Right renal cortex interstitium (tissue), 3 donors: ENCODE measurements at places on chromosomes 1 and 21.

DNA sequence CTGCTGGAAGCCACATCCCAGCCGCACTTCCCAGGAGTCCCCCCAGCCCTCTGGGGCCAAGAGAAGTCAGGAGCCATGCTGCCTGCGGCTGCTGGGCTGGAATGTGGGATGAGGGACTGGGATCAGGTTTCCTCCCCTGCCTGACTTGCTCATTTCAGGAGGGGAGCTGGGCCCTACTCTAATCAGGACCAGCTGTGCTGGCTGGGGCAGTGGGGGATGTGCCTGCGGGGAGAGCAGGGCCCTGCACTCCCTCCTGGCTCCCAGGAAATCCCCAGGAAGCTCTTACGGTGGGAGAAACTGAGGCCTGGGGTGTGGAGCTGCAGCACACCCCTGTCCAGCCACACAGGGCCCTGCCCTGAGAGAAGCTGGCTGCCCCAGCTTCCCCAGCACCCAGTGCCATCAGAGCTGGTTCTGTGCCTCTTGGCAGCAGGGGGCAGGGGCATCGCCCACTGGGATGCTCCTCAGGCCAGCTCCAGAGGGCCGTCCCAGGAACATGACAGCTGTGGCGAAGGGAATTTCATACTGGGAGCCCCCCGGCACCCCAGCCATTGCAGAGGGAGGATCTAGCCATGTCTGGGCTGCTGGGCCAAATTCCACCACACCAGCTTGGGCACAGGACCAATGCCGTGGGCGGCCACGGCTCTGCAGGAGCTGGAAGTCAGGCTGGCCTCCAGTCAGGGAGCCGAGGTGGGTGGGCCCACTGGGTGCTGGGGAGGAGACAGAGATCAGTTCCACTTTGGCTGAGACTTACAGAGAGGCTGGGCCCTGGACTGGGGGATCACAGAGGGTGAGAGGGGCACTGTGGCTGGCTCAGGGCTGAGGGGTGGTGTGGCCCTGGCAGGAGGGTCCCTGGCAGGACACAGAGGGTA, 21.3 kb upstream of the PRSS38 start:
- no peak for DNase-seq

GRCh38 chr1:161020509-161021164, at the start of gene F11R:
TSS of gene F11R (minus strand) at chr1:161021152. CDS start at chr1:161021073, 79 bp downstream.
- no peak for DNase-seq

DNA sequence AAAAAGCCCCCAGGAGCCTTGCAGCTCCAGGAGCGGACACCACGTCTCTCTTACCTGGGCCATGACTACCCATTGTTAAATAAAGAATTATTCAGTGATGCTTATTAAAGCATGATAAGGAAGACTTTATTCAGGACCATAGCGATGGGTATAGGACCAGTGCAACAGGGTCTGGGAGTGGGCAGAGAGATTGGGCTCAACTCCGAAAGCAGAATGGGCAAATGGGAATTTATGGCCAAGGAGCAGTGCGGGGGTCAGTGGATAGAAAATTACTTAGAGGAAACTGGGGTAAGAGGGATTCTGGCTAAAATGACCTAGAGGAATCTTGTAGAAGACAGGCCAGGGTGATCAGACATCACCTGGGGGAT, 580 bp upstream of the ATP5PO start:
- no peak for DNase-seq

GRCh38 chr1:93450321-93450720, 2.4 kb downstream of the FNBP1L start:
- no peak for DNase-seq

GRCh38 chr1:233662575-233663304, 48.8 kb downstream of the KCNK1 start:
- no peak for DNase-seq

DNA sequence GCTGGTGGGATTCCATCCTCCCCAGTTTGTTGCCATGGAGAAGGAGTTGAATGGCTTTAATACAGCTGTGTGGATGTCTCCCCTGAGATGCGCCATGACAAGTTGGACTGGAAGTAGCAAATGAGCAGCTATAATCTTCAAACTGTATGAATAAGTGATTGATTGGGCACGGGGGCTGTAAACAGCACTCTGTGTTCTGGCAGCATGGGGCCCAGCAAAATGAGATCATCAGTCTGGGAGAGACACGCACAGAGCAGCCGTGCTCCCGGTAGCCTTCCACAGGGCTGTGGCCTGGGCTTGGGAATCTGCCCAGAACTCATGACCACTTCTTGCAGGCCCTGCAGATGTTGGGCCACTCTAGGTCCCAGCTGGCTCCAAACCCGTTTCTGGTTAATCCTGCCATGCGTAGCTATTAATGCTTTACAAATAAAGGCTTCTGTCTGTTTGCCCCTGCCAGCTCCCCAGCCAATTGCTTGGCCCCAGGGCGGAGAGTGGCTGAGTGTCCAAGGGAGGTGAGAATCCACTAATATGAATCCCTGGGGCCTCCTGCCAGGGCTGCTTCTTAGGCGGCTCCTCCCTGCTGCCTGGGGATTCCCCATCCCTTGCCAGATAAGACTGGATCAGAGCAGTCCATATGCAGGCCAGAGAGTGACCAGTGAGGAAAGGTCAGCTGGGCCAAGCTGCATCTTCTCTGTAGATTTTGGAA, 642.9 kb downstream of the AJAP1 start:
- DNase-seq = no peak

DNA sequence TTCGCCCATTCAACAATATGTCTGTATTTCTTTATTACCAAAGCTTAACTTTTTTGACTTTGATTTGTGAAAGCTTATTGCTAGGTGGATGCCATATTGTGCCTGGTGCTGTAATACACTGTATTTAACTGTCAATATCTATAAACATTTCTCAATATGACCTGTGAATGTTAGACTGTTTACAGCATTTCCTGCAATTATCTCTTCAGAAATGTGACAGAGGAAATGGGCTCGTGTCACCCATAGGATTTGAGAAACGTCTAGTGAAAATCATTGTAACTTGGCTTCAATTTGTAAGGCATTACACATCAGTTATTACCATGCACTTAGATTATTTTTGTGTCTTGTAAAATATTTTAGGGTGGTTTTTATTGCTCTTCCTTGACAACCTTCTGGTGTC, 237.8 kb upstream of the ADGRL2 start:
- no peak for DNase-seq

DNA sequence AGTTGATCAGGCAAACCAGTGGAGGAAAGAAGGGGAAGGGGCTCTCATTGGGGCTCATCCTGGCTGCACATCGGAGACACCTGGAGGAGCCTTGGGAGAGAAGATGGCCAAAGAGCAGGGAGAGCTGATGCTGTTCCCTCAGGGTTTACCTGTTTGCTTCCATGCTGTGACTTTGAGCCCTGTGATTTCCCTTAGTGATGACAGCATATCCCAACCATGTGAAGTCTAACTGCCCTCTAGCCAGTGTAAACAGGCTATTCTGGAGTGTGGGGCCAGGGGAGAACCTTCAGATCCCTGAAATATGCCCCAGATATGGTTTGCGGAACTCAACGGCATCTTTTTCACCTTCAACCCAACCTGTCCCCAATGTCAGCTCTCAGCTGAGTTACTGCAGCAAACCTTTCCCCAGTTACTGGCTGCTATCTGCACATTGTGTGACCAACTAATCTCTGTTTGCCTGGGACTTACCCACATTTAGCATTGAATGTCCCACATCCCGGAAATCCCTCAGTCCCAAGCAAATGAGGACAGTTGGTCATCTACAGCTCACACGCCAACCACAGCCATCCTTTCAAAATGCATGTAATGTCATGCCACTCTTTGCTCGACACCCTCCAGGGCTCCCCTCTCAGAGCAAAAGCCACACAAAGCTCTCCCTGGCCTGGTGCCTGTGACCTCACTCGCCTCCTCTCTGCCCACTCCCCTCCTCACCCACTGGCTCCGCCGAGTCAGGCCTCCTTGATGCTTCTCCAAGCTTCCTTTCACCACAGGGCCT, 242.3 kb downstream of the KCNJ6 start:
- no peak for DNase-seq

DNA sequence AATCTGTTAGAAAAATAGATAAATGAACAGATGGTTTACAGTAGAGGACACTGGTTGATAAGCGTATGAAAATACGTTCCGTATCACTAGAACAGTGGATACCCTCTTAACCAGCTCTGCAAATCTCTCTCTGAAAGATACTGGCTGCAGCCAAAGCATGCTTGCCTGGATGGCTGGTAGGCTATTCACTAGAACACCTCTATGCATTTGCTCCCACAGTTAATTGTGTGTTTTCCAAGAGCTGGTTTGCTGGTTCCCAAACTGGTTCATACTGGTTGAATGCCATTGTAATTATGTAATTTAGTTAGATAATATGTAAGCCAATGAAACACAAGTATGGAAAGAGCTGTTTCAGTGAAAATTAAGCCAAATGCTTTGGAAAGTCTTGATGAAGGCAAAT, 126.6 kb downstream of the C1orf21 start:
- DNase-seq = no peak

DNA sequence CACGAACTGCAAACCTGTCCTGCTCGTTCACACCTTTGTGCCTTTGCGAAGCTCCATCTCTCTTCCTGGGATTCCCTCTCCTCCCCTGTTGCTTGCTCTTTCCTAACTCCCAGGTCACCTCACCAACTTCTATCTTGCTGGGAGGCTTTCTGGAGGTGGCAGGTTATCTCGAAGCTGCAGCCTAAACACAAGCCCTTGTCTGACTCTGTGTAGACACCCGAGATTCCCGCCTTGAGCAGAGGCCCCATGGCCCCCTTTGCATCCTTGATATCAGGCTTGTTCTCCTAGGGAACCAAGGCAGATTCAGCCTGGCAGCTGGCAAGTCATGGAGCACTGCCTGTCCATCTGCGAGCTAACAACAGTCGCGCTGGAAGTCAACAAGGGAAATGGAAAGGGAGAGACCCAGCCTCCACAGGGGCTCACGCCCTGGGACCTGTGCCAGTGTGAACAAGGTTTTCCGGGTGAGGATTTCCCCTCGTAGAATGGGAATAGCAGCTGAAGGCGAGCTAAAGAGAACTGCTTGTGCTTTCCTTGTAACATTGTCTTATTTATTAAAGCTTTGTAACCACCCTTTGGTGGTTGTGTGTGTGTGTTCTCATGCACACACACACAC, 109.5 kb upstream of the JUN start:
- no peak for DNase-seq

DNA sequence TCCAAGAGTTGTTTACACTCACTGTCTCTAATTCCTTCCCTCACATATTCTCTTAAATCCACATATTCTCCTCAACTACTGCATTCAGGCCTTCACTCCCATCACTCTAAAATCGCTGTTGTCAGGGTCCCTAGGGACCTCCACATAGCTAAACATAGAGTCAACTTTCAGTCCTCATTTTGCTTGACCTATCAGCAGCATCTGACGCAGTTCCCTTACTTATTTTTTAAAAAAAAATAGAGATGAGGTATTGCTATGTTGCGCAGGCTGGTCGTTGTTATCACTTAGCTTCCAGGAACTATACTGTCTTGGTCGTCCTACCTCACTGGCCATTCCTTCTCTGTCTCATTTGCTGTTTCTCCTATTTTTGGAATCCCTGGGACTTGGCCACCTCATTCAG, 11.7 kb upstream of the PLEKHO1 start:
- no peak for DNase-seq

DNA sequence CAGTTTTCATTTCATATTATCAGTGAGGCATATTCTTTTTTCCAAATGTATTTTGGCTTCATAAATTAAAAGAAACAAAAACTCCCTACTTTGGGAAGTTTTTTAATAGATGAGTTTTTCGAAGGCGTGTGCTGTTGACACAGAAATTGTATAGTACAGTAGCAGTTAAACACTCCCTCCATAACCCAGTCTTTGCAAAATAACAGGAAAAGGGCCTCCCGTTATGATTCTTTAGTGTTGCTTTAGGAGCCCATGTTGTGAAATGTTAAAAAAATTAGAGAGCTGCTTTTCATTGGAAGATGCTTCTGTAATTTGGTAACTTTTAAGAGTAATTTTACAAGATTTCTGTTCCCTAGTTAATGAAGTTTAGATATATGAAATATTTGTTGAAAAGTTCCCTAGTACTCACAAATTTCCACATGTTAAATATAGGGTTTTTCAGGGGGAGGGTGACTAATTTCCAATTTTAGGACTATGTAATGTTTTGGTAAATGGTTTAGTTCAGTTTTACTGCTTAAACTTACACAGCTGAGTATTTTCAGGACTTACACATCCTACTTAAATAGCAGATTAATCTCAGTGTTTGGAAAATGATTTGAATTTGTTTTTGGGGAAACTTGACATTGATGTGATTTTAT, 2.0 kb downstream of the CAMSAP2 start:
- no peak for DNase-seq

DNA sequence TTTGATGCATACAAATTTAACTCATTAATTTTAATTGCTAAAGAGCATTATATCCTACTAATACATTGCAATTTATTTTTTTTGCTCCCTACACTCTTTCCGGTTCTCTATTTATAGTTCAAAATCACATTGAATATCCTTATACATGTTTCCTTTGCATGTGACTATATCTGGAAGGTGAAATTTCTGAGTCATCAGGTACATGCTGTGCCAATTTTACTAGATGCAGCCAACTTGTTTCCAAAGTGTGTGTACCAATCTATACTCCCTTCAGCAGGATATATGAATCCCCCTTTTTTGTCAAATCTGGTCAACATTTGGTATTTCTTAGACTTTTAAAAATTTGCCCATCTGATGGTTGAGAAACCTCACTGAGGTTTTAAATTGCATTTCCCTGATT, 602.9 kb upstream of the CAMK1G start:
- no peak for DNase-seq

DNA sequence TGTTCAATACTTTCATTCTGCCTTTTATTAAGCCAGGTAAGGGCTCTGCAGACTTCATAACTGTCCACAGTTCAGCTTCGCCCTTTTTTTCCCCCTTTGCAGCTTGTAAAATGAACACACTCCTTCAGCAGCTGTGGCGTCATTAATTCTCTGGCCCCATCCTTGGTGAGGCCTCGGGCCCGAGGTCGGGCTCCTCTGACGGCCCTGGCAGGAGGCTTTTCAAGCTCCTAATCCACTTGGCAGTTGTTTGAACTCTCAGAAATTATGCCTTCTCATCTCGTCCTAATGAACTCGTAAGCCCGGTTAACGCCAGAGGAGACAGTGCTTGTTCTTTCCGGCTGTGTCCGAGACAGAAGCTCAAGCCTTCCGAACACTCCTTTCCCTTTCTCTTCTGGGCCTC, 18.1 kb upstream of the EPHA8 start:
- no peak for DNase-seq

- DNase-seq = no peak
Observed at GRCh38 chr1:234889643-234890042, 239.0 kb downstream of the TOMM20 start.

GRCh38 chr1:10033359-10033845, 644 bp downstream of the UBE4B start:
- DNase-seq = no peak

- no peak for DNase-seq
Observed at GRCh38 chr1:42430286-42431135, 25.3 kb downstream of the ZMYND12 start.

DNA sequence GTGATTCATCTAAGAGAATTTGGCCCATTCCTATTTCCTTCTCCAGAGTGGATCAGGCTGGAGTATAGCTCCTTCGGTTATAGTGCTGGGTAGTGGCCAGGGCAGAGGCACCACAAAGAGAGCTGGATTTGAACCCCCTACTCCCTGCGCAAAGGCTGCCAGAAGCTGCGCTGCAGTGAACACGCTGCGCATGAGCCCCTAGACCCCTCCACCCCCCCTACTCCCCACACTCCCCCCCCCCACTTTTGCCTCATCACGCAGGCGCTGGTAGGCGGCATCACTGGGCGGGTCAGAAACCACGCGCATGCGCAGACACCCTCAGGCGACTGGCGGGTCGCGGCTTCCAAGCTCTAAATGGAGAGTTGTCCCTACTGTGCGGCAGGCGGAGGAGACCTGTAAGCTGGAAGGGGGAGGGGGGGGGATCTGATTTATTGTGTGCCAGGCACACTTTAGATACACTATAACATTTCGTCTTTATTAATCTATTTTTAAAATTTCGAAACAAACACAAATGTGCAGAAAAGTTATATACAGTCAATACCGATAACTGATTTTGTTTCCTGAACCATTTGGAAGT, 38.7 kb upstream of the HMGN1 start:
- DNase-seq = no peak
